ENCODE measurements at places on chromosomes 3 and 15. TPM values are rescaled to one million over a fixed set of nuclear protein-coding genes. Genes with fewer than 3 reads are reported as not detected.

Gene GTF2A2
- total RNA-seq = 45.2 TPM

Gene RTP1
- not detected for total RNA-seq

Gene UBAP1L
- total RNA-seq = 12.6 TPM

Gene ITPKA
- total RNA-seq = 0.83 TPM

Gene MYZAP
- 3.3 TPM for total RNA-seq

Gene DUOXA2
- 32.5 TPM for total RNA-seq

Gene CHRM5
- total RNA-seq = not detected

Gene POC1A
- total RNA-seq = 0.40 TPM

Gene GOLGB1
- total RNA-seq = 77.8 TPM

Measured in thyroid gland (tissue), 4 donors.